ENCODE measurements at places on chromosomes 3 and 15.

DNA sequence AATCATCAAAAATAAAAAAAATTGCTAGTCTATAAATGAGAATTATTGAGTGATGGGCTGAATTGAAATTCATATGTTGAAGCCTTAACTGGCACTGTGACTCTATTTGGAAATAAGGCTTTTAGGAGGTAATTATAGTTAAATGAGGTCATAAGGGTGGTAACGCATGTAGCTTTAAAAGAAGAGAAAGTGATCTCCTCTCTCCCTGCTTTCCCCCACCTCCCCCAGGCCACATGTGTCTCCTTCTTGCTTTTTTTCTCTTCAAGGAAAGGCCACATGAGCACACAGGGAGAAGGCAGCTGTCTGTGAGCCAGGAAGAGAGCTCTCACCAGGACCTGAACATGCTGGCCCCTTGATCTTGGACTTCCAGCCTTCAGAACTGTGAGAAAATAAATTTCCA lies 48.2 kb upstream of the ARPP19 start:
- no peak for DNase-seq

- no peak for DNase-seq
Measured at GRCh38 chr3:58176827-58177489, 33.8 kb downstream of the DNASE1L3 start.

- DNase-seq, result no peak
Measured at GRCh38 chr15:62895139-62895866, 147.2 kb upstream of the TPM1 start.

DNA sequence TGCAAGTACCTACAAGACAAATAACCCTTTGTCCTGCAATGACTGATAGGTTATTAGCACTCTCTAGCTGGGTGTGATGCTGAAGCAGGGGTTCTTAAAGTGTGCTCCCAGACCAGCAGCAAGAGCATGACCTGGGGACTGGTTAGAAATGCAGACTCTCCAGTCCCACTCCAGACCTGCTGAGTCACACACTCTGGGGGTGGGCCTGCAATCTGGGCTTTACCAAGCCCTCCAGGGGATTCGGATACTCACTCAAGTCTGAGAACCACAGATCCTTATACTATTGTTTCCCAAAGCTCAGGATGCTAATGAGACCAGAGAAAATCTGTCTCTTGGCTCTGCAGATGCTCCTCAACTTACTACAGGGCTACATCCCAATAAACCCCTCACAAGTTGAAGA lies 142.1 kb upstream of the RAD18 start:
- DNase-seq, result no peak

- no peak for DNase-seq
Measured at GRCh38 chr15:49697121-49697520, 76.3 kb downstream of the DTWD1 start.

DNA sequence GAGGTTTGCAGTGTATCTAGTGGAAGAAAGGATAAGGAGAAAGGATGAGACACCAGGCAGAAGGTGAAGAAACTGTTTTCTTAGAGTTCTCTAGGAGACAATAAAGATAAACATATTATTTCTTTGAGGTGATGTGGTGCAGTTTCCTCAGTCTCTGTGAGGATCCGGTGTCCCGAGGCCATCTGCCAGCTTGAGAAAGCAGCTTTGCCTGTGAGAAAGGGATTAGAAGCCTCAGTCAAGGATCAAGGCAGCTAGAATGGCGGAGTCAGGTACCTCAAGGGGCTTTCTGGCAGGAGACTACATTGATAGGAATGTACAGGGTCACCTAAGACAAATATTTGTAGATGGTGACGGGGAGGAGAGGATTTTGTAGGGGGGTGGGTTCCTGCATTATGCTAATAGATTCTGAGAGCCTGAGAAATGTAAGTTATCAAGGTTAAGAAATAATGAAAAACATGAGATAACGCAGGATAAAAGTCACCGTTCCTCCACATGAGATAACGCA lies 103.9 kb upstream of the MB21D2 start:
- no peak for DNase-seq

- no peak for DNase-seq
Measured at GRCh38 chr3:14524311-14524711, 15.8 kb downstream of the GRIP2 start.

GRCh38 chr15:51680321-51680720 lies 982 bp upstream of the SCG3 start:
- DNase-seq, result no peak

DNA sequence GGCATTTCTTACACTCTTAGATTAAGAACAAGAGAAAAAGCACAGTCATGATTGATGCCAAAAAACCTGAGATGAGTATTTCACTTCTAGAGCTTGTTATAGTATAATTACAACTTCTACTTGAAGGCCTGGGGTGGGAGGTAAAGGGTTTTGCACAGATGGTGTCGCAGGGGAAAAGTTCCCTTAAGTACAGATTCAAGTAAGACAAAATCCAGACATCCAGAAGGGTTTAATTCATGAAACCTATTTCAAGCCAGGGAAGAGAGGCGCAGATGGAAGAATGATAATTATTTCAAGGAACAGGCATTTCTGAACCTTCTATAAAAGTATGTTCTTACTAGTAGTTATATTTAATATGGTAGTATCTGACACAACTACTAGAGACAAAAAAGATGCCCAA lies 70.6 kb downstream of the TM4SF4 start:
- no peak for DNase-seq
